HS-5 (cell line): ENCODE measurements at places on chromosomes 4 and X.
A peak's percentile ranks its signal among the peaks of the same experiment; 100 is the strongest.

DNA sequence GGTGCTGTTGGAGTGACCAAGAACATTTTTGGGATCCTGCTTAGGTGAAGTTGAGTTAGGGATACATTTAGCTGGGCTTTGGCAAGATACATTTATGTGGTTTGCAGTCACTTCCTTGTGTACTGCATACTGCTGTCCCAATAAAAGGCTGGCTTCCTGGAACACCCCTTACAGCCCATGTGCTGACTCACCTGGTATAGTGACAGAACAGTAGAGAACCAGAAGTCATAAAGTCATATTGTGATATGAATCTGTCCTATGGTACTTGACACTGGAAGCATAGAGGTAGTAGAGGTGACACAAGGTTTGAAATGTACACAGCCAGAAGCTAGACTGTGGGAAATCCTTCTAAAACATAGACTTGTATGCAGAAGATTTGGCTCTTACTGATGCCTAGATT is 55.3 kb upstream of the SLC25A43 start:
- DNase-seq, result no peak

- DNase-seq, result no peak
Observed at GRCh38 chr4:72218953-72219352, 187.2 kb downstream of the NPFFR2 start.

DNA sequence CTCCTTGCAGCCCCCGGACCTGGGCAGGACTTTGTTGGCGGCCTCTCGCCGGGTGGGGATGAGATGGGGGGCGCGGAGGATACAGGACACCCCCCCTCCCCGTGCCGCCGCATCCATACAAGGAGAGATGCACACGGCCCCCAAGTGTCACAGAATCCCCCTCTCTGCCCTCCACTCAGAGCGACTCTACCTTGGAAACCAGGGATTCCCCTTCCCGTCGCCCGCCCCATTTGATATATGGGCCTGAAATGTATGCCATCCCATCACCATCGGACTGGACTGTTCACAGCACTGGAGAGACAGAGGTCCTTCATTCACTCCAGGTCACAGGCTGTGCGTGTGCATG is 426 bp downstream of the PORCN start:
- DNase-seq, result no peak

DNA sequence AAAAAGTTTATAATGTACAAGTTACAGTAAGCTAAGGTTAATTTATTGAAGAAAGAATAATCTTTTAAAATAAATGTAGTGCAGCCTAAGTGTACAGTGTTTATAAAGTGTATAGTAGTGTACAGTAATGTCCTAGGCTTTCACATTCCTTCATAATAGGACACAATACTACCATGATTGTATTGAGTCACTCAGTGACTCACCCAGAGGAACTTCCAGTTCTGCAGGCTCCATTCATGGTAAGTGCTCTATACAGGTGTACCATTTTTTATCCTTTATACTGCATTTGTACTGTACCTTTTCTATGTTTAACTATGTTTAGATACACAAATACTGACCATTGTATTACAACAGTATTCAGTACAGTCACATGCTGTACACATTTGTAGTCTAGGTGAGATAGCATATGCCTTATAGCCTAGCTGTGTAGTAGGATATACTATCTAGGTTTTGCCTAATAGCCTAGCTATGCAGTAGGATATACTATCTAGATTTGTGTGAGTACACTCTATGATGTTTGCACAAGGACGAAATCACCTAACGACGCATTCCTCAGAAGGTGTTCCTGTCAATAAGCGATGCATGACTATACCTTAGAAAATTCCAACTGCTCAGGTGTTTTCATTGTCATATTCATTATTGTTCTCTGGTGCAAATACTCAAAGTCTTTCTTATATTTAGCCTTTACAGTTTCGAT is 5.5 kb upstream of the TMEM255A start:
- peak; percentile 5 for DNase-seq

DNA sequence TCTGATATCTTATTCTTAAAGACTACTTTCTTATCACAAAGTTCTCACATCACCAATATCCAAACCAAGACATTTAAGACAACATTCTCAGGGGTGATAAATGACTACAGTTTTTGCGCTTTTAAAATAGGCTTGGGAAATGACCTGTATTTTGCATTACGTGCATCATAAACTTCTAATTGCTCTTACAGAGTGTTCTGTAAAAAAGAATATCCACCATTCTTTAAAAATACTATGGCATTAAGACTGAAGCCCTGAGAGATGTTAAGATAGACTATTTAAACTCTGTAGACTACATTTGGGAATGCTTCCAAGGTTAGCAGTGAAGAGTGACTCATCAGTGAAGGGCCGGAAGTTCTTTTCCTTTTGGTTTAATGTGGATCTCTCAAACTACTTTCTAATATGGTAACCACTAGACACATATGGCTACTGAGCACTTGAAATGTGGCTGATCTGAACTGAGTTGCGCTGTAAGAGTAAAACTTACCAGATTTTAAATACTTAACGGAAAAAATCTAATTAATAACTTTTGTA is 518.8 kb upstream of the FTHL17 start:
- no peak for DNase-seq

GRCh38 chr4:6943012-6943884 is 33.6 kb downstream of the TBC1D14 start:
- no peak for DNase-seq

DNA sequence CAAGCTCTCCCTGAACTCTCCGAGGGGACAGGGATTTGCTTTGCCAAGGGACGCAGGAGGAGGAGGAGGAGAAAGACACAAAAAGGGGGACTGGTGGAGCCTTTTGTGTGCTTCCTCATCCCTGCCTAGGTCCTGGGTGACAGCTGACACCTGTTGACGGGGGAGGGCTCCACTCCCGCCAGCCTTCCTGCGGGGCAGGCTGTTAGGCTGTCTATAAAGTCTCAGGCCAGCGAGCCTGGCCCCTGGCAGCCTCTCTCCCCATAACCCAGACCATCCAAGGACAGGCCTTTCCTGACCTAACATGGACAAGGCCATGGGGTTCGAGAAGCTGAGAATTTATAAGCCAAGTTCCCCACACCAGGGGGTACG is 832 bp upstream of the EVC2 start:
- no peak for DNase-seq

GRCh38 chr4:79920163-79920853 is 152.7 kb downstream of the ANTXR2 start:
- no peak for DNase-seq
